Esophagus squamous epithelium (tissue), 5 donors: ENCODE measurements at places on chromosomes 1 and 21.

GRCh38 chr1:108815566-108815965 is 41.3 kb downstream of the AKNAD1 start:
- DNase-seq, result no peak

DNA sequence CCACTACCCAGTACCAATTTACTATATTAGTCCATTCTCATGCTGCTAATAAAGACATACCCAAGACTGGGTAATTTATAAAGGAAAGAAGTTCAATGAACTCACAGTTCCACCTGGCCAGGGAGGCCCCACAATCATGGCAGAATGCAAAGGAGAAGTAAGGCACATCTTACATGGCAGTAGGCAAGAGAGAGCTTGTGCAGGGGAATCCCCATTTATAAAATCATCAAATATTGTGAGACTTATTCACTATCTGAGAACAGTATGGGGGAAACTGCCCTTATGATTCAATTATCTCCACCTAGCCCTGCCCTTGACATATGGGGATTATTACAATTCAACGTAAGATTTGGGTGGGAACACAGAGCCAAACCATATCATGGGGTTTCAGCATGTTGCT is 6.4 kb downstream of the CD58 start:
- DNase-seq, result no peak

- DNase-seq, result no peak
These were observed 30.4 kb downstream of the ATP2B4 start for GRCh38 chr1:203656796-203657747.

DNA sequence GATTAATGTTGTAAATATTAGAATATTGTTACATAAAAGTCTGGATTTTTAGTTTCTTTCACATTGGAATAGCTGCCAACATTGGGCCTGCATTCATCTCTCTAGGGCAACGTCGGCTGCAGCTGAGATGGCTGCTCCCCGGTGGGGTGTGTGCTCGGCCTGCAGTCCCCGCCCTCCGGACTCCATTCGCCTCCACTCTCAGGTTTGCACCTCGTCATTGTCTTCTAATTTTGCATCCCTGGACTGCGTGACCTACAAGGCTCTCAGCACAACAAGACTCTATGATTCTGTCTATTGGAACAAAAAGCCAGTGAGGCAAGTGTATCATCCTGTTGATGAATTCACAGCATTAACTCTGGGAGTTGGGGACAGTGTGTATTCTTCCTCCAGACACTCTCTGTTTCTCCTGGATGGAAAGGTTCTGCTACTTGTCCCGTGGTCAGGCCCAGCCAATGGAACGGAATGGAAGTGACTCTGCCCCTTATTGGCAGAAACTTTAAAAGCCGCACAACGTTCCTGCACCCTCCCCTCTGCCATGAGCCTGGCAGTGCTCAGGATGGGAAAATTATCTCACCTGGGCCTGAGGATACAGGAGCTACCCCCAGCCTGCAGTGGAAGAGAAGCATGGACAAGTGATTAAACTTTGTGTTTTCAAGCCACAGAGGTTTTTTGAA is 105.0 kb upstream of the SAMD11 start:
- DNase-seq, result no peak

DNA sequence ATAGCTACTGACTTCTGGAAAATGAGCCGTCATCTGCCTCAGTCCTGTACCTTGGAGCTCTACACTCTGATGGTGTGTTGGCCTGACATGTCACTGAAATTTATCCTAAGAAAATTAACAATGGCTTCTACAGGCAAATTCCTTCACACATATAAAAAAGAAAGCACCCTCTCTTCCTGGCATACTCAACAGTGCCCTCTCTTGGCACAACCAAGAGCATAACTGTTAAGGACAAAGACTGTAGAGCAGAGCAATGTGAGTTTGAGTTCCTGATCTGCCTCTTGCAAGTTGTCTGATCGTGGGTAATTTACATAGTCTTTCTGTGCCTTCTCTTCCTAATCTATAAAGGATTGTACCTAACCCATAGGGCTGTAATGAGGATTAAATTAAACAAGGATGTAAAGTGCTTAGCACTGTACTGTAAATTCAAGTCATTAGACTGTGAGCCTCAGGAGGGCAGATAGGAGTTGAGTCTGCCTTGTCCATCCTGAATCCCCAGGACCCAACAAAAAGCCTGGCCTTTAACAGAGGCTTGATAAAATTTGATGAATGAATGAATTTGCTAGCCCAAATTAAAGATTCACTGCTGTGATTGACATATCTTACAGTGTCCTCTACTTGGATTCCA is 83.5 kb downstream of the SYF2 start:
- DNase-seq, result no peak

GRCh38 chr1:29651246-29651645 is 414.9 kb downstream of the PTPRU start:
- no peak for DNase-seq

DNA sequence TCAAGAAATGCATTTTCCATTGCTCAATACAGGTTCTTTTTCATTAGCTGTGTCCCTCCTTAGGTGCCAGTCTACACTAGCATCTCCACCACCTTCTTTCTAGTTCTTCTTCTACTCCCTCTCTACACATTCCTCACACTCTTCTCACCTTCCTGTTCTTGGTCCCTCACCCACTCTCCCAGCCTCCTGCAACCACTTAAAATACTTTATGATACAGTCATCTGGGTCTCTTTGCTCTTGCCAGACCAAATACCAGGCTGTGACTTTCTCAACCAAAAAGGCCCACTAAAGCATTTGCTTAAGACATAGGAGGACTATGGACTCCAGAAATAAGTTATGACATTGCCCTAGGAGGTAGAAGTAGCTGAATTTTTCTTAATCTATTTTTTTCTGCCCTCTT is 35.1 kb downstream of the PIGM start:
- DNase-seq, result no peak

GRCh38 chr21:42282715-42283114 is 32.5 kb downstream of the TFF3 start:
- no peak for DNase-seq

DNA sequence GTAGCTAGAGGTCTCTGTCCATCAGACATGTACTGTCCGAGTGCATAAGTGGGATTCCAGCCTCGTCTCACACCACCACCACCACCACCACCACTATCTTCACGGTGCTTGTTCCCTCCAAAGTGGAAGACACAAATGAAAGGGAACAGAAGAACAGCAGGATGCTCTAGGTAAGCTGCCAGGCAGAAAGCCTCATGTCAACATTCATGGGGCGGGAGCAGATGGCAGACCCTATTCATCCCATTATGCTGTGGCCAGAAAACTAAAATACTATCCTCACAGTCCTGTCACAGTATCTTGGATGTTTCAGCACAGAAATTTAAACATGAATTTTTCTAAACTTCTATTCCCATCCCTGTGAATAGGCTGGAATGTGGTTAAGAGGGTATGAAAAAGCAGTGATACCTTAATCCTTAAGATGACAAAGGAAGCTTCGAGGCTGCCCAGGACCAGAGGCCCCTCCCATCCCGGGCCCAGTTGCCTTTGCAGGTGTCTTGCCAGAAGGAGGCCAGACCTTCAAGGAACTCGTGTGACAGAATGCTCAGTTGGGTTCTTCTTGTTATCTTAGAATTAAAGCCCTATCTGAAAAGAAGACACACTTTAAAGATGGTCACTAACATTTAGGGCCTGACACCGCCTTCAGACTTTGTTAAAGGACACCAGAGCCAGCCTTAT is 24.7 kb downstream of the APCS start:
- no peak for DNase-seq

DNA sequence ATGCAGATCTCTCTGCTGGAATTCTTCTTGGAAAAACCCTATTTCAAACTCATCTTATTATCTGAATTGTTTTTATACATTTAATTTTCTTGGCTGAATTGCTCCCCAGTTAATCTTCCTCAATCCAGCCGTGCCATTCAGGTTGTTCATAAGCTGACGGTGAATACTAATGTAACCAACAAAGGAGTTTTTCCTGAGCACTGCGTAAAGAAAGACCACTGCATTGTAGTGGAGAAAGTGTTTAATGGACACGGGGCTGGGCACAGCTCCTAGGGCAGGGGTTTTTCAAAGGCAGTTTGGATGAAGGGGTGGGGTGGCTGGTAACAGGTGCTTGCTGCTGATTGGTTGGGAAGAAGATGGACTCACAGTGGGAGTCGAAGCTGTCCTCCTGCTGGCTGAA is 820.3 kb downstream of the ADGRL2 start:
- no peak for DNase-seq

DNA sequence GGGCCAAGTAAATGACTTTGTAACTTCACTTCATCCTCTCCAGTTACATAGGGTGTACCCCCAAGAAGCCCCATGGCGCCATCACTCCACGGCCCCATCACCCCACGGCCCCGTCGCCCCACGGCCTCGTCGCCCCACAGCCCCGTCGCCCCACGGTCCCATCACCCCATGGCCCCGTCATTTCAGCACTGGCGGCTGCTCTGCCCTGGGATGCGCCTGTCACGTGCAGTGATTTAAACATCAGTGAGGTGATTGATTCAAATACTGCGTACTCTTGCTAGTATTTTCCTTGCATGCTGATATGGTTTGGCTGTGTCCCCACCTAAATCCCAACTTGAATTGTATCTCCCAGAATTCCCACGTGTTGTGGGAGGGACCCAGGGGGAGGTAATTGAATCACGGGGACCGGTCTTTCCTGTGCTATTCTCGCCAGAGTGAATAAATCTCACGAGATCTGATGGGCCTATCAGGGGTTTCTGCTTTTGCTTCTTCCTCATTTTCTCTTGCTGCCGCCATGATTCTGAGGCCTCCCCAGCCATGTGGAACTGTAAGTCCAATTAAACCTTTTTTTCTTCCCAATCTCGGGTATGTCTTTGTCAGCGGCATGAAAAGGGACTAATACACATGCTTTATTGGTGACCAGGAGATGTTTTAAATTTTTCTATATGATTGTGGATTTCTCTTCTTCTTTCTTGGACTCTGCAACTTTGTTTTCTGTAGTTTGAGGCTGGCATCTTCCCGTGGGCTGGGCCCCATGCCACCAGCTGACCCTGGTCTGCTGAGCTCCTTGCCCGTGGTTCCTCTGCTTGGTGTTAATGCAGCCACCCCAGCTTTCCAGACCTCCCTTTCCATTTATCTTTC is 50.1 kb upstream of the PCBP3 start:
- DNase-seq, result no peak

- no peak for DNase-seq
These were observed 27.2 kb upstream of the ERG start for GRCh38 chr21:38525454-38525853.

DNA sequence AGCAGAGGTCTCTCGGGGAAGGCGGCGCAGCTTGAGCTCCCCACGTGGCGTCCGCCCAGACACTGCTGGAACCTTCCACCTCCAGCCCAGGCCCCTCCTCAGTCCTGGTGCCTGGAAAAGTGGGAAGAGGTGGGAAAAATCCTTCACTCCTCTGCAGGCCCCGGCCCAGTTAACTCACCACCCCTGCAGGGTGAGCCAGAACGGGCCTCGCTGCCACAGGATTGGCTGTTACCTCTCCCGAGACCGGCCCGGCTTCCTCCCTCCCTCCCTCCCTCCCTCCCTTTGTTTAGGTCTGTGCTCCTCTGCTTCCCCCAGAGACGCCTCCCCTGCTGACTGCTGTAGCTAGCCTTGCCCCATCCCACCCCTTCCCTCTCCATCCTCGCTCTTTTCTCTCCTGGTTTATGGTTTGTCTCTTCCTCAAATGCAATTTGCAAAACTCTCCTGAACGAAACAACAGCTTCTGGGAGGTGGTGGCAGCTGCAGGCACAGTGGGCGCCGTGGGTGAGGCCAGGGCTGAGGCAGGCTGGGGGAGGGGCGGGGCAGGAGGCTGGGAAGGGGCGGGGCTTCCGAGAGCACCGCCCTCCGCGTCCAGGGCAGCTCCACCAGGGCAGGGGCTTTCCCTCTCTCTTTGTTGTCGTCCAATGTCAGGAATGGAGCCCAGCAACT is 6.5 kb downstream of the CAPN9 start:
- DNase-seq, result no peak

DNA sequence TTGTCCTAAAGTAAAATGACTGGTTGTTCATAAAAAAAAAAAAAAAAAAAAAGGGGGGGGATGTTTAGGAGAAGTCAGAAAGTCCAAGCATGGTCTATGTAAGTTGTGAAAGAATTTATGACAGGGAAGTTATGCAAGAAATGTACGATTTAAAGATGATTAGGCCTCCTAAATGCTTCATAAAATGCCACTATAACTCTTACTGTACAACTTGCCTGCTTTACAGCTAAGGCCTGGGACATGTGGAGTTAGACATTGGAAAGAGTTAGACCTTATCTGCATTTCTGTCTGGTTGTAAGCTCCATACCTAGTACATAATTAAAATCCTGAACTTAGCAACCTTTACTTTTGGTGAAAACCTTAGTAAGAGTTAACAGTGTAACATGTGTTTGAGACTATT is 150.0 kb downstream of the TPR start:
- no peak for DNase-seq

- no peak for DNase-seq
These were observed 7.8 kb upstream of the CDK18 start for GRCh38 chr1:205496661-205497060.

GRCh38 chr21:32322676-32323075 is 24.0 kb downstream of the MRAP start:
- no peak for DNase-seq

- DNase-seq, result no peak
These were observed 35.9 kb downstream of the MAP3K7CL start for GRCh38 chr21:29166323-29166722.
